ENCODE measurements at places on chromosomes 6 and 20.
A peak's percentile ranks its signal among the peaks of the same experiment; 100 is the strongest.

DNA sequence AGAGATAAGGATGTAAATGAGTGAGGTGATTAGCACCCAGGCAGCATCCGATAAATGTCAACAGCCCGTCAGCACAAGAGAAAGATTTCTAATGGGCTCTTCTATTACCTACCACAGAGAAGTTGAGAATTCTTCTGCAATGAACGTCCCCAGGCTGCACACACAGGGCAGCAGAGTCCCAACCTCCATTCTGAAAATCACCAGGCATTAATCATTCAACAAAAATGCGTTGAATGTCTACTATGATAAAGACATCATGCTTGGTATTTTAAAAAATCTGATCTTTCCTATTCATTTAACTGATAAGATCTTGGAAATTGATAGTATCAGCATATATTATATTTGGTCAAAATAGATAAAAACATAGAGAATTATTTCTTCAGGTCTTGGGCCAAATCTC lies 59.5 kb upstream of the VGLL2 start:
- DNase-seq, result no peak

DNA sequence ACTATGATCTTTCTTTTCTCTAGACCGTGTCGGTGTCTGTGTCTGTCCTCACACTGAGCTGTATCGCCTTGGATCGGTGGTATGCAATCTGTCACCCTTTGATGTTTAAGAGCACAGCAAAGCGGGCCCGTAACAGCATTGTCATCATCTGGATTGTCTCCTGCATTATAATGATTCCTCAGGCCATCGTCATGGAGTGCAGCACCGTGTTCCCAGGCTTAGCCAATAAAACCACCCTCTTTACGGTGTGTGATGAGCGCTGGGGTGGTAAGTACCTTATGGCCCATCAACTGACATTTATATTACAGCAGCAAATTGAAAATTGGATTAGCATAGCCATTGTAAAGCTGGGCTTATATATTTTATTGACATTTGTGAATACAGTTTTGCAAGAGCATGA lies 72.2 kb upstream of the GFRAL start:
- no peak for DNase-seq

DNA sequence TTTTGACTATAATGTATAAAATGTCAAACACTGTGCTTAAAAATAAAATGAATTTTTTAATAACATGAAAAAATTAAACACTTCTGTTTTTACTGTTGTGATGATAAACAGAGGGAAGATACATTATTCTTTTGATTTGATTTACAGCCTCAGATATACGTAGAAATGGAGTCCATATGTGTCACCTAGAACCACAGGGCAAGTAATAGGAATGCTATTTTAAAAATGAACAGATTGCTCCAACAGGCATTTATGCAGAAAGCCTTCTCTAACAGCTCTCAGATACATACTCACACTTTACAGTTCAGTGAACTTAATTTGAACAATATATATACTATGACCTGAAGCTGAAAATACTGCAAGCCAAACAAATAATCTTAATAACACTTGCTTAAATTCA lies 1551.0 kb downstream of the GRIK2 start:
- no peak for DNase-seq

- peak; percentile 65 for DNase-seq
These were observed 946 bp downstream of the BEND3 start for GRCh38 chr6:107114213-107114925.

- DNase-seq, result no peak
These were observed 103.3 kb upstream of the PLN start for GRCh38 chr6:118444796-118445195.

- no peak for DNase-seq
These were observed 149.1 kb downstream of the ZDHHC14 start for GRCh38 chr6:157530126-157530525.

GRCh38 chr6:72702421-72702820 lies 80.6 kb downstream of the KCNQ5 start:
- DNase-seq, result no peak

DNA sequence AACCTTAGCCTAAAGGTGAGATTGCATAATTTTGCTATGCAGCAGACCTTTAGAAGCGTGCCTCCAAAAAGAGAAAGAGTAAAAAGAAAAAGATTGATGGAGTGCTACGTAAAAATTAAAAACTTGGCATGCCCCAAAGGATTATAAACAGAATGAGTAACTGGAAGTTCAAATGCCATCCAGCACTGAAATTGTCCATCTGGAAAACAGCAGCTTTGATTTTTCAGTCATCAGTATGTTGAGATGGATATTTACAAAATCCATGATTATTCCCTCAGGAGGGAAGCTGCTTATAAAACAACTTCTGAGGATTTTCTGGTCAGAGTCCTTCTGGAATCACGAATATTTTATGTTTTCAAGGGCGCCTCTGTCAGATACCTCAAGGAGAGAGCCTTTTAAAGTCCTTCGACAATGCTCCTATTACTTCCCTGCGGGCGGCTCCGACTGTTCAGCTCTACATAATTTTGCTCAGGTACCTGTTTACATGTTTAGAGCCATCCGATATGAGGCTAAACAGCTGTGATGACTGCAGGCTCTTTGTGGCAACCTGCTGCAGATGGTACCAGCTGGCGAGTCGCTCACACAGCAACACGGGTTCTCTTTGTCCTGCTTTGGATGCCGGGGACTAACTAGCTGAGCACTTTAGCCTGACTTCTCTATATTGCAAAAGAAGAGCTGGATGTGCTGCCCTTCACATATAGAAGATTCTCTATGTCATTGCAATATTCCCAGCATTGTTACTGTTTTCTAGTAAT lies 83.3 kb downstream of the RCAN2 start:
- DNase-seq, result no peak

DNA sequence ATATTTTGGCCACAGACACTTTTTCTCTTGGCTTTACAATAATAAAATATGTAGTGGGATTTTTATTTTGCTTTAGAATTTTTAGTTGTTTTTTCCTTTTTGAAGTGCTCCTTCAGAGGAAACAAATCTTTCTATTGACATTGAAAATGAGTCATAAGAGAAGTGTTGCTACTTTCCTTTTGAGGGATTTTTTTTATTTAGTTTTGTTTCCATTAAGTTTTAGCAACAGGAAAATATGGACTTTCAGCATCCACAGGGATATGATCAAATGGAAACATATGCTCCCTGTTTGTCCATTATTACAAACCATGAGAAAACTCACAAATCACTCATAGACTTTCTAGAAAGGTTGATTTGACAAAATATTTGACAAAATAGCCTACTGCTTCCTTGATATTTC lies 65.3 kb upstream of the BMP2 start:
- no peak for DNase-seq

GRCh38 chr6:167951781-167952511 lies 45.5 kb upstream of the KIF25 start:
- DNase-seq, result no peak

DNA sequence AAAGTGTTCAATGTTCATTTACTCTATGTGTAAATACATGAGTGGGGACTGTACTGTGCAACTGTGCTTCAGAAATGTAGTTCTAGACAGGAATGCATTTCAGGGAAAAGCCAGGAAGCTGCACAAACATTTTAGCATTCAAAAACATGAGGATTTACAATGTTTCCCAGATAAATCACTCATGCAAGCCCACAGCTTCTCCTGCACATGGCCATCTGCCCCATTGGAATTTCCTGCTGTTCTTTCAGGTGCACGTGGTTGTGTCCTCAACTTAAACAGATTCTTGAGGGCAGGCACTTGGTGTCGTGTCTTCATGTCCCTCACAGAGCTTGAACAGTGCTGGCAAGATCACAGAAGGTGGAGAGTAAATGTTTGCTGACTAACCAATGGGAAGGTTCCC lies 101.5 kb downstream of the UNC5CL start:
- no peak for DNase-seq

- DNase-seq, result no peak
These were observed 1.9 kb upstream of the NKAIN4 start for GRCh38 chr20:63255931-63256704.
